Kidney capillary endothelial cell (primary cell): ENCODE measurements at places on chromosomes 4 and X.

DNA sequence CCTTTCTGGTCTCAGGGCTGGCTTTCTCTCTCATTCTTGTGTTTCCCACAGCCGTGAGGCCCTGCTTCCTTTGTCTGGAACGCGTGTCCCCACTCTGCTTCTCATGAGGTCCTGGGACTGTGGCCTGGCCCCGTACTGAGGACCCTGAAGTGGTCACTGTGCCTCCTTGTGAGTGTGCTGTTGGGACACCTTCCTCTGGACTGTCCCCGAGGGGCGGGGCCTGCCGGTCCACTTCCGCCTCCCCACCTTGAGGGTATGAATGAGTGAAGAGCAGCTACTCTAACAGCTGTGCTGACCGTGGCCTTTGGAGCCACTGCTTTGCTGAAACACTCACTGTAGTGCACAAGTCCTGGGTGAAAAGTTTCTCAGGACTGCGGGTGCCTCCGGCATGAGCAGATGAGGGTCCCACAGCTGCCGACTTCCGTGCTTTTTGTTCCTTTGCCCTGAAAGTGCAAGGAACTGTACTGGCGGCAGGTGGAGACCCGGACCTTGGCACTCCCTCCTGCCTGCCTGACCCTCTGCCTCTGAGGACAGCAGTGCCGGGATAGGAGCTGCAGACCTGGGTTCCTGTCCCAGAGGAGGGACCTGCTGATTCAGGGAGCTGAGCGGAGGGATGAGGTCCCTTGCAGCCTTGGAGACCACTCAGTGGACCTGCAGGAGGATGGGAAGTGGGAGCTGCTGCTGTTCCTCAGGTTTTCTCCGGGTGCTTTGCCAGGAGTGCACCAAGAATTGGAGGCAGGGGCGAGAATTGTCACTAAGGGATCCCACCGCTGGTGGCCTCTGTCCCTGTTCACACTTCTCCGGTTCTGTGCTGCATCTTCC lies 38.0 kb downstream of the HTT-AS start:
- DNase-seq = no peak

DNA sequence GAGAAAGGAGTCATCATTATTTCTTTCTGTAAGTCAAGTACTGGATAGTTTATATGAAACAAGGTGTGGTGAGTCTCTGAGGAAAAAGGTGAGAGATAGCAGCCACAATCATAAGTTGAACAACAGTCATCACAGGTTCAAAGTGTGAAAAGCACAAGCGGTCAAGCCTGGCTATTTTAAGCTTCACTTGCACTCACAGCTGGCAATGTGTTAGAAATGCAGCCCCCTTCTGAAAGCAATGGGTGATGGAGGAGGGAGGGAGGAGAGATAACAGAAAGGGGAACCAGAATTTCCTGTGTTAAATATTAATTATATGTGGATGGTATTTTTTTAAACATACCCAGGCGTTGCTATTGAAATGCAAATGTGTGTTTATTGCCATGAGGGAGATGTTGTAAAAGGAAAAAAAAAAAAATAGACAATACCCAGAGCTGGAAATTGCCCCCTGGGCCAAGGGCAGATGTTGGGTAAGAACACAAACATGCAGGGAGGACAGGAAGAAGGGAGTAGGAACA lies 26.9 kb upstream of the BMP3 start:
- DNase-seq = no peak

DNA sequence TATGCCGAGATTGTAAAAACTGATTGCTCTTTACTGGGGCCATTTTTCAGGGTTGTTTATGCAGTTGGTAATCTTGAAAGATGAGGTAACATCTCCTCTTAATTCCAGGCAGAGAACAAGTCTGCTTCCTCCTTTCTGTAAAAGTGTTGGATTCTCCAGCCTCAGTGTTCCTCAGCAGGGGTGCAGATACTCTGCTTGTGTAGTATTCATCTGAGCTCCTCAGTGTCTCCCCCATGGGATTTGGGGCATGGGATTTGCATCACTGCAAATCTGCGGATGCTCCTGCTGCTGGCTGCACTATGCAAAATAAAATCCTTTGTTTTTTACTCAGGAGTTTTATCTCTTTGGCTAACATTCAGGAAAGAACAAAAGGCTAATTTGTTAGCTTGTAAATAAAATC lies 104.9 kb upstream of the ATP8A1 start:
- DNase-seq = no peak

- DNase-seq = no peak
Measured at GRCh38 chrX:103791826-103792485, 15.3 kb downstream of the PLP1 start.

GRCh38 chrX:33205321-33205720 lies 6.0 kb downstream of the DMD start:
- DNase-seq = no peak

DNA sequence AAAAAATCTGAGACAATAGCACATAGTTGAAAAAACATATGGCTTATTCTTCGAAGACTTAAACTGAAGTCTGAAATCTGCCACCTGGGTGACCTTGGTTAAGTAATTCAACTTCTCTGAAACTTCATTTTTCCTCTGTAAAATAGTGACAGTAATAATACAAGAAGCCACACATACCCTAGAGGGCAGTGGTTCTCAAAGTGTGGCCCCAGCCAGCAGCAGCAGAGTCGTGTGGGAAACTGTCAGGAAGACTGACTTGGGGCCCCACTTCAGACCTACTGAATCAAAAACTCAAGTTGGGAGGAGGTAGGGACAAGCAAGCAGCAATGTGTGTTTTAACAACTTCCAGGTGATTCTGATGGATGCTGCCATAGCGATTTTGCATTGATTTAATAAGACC lies 249.9 kb downstream of the HNRNPD start:
- DNase-seq = no peak

DNA sequence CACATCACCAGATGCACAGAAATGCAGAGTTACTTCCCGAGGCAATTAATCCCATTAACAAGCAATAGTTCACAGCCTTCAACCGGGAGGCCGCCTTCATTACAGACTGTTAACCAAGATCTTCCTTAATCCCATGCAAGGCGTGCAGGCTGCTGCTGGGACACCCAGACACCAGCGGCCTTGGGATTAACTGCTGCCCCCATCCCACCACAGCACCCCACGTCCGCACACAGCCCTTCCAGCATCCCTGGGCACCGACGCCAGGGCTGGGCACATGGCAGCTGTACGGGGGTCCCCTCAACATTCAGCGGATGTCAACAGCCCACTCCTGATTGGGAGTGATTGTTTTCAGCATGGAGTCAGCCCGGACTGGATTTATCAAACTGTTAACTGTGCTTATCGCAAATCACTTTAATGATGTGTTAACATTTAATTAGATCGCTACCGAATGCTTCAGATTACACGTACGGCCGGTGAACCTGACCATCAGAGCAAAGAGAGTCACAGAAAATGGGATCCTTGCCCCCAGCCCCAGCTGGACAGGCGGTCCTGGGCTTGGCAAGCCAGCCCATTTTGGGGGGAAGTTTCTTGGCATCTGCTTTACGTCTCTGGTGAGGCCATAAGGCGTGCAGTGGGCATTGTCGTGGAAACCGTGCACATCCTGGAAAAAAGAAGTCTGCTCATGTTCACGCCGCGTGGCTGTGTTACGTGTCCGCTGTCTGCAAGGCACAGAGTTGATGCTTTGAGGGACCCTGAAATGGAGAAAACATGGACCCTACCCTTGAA lies 126.4 kb downstream of the HMX1 start:
- no peak for DNase-seq

DNA sequence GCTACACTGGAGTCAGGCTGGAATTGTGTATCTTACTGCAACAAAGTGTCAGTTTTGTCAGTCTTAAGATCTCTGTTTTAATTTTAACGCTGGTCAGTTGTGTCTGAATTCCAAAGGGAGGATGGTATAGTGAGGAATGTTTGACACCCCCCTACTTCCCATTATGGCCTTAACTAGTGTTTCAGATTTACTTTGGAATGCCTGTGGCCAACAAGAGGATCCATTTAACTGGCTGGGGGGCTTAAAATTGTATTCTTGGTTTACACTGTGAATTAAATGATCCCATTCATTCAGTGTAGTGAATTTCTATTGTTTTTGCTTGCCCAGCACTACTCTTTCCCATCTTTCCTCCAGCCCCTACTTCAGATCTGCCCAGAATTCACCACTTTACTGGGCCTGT lies 75.8 kb upstream of the IQCM start:
- DNase-seq = no peak

DNA sequence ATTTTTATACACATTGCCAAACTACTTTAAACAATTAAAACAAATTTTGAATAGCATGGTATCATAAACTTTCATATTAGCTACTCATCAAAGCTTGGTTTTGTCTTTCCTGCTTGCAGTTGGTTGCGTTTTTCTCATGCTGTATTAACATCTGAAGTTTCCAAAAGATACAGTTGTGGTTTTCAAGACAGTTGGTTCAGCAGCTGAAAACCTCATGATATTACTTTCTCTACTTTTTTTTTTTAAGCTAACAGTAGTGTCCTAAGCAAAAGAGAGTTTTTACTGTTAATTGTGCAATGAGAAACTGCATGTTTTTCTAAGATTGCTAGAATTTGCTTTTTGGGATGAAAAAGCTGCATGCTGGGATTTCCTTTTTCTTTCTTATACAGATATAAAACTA lies 15.2 kb downstream of the RUFY3 start:
- no peak for DNase-seq

DNA sequence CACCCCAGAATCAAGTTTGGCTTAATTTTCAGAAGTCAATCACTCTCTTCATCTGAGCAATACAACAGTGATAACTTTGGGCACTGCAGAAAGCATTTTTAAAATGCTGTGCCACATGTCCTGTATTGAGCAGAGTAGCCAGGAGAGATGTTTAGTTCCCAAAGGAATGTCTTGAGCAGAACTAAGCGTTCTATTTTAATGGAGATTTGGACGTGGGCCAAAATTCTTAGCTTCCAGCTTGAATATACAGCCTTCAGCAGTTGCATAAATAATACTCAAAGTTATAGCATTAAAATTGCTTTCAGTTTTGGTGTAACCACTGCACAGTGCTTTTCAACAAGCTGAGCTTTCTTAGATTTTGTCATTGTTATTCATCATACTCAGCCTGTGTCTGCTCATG lies 679.2 kb downstream of the NLGN4X start:
- DNase-seq = no peak

- DNase-seq = no peak
Measured at GRCh38 chr4:42497142-42497910, 100.0 kb downstream of the SHISA3 start.

DNA sequence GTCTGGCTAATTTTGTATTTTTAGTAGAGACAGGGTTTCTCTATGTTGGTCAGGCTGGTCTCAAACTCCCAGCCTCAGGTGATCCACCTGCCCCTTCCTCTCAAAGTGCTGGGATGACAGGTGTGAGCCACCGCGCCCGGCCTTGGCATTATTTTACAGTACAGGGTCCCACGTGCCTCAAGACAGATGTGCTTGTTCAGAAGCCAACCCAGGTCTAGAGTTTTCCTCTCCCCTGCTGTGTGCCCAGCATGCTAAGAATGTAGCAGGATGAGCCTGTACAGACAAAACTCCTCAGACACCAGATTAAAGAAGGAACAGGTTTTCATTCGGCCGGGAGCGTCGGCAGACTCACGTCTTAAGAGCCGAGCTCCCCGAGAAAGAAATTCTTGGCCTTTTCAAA lies 42.2 kb downstream of the CRLF2 start:
- no peak for DNase-seq

DNA sequence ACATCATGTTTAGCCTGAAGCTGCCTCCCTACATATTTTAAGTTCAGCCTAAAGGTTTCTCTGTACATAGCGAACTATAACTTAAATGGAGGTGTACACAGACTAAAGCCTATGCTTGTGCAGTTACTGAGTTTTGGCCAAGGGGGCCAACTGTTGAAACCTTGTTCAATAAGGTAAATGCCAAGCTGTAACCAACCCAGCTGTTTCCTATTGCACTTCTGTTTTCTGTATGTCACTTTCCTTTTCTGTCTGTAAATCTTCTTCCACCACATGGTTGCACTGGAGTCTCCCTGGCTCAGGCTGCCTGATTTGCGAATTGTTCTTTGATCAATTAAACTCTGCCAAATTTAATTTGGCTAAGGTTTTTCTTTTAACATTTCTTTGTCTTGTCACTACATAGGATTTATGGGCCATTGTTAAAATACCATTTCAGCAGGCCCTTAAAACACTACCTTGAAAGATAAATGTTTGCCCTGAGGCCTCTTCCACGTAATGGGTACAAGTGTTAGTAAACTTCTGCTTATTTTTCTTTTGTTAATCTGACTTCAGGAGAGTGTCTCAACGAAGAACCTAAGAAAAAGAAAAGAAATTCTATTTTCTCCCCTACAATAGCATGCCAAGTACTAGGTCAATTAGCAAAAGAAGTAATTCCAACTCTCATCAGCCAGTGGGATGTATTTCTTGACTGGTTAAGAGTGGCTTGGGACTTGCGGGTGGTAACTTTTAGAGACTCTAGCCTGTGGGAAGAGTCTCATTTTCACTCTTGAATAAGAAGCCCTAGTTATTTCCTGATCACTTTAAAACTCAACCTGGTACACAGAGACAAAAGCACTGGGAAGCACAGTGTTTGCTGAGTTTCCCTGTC lies 45.7 kb upstream of the PRSS12 start:
- no peak for DNase-seq

- peak; percentile 48 for DNase-seq
Measured at GRCh38 chr4:74189331-74190043, 31.6 kb downstream of the MTHFD2L start.

DNA sequence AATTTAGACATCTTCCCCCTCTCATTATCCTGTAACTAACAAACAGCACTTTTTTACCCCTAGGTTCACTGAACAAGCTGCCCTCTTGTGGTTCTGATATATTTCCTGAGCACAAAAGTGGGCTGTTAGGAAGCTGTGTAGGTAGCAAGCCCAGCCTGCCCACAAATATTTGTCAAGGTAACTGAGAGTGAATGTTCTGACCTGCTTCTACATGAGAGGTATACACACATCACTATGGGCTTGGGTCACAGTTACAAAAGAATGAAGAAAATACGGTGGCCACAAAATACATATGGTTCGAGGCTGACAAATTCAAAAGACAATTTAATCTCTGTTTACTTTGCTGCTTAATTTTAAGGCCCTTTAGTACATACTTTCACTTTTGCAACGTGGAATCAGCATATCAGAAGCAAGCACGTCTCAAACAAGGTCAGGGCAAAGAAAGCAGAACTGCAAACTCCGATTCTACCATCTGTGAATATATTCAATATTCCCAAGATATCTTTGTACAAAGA lies 78.7 kb downstream of the RBM47 start:
- no peak for DNase-seq

DNA sequence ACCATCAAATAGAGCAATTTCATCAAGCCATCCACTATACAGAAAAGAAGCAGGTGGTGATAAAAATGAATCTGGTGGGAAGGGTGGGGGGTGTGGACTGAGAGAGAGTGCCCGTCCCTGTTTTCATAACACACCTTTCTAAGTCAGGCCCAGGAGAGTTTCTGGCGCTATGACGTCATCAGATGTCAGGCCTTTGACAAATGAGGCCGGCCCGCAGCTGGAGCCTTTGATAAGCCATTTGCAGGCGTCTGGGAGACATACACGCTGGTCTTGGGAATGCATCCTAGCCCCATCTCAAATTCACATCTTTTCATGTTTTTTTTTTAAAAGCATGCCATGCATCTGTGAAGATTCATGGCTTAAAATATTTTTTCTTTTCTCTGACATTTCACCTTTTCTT lies 404.5 kb downstream of the BCOR start:
- DNase-seq = no peak
